Right ventricle myocardium inferior (tissue), 1 donor: ENCODE measurements at places on chromosomes 5 and 9. TPM values are rescaled to one million over a fixed set of nuclear protein-coding genes. Genes with fewer than 3 reads are reported as not detected.

GRCh38 chr9:89179540-89179894, 899 bp upstream of the SHC3 start:
- DNase-seq = no peak

DNA sequence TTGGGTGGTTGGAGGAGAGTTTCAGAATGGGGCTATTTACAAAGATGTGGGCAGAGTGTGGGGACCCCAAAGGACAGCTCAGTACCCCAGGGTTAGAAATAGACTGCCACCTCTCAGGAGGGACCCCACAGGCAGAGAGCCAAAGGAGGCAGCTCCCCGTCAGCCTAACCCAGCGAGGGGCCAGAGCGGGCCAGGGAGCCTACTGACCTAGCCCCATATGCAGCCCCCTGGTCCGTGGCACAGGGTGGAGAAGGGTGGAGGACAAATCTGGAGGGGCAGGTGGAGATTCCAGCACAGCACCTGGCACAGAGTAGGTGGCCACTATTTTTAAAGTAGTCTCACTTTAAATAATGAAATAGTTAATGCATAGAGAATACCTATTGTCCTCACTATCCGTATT, 67.2 kb upstream of the ANGPTL2 start:
- DNase-seq = peak; percentile 28

DNA sequence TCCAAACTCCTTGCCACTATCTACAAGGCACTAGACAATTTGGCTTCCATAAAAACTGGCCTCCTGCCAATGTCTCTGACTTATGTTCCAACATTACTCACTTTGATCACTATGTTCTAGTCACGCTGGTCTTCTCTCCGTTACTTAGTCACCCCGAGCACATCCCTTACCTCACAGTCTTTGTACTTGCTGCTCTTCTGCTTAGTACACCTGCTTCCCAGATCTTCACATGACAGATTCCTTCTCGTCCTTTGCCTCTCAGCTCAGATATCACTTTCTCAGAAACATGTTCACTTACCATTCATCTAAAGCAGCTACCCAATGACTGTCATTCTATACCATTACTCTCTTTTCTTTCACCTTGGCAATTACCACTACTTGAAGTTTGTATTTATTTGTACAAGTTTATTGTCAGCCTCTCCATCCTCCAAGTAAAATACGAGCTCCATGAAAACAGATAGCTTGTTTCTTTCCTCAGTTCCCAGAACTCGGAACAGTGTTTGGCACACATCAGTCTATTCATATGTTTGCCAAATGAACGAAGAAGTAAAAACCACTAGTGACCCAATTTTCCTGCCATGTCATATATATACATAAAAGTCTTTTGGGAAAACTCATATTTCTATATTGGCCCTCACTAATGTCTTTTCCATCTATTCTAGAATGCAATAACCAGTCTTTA, 5.9 kb upstream of the SLC22A5 start:
- DNase-seq = no peak

- no peak for DNase-seq
Observed at GRCh38 chr9:69594180-69594579, 78.0 kb downstream of the APBA1 start.

- no peak for DNase-seq
Observed at GRCh38 chr9:70998962-70999361, 122.5 kb downstream of the TRPM3 start.

DNA sequence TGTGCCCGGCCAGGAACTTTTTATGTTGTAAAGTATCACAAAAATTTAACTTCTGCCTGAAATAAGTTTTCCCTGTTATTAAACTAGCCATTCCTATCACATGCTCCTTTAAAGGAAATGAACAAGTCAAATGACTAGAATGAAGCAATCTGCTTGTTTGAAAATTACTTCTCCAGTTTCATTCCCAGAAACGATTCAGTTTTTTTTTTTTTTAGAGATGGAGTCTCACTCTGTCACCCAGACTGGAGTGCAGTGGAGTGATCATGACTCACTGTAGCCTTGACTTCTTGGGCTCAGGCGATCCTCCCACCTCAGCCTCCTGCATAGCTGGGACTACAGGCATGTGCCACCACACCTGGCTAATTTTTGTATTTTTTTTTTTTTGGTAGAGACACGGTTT, 13.3 kb upstream of the GNG10 start:
- DNase-seq = no peak

DNA sequence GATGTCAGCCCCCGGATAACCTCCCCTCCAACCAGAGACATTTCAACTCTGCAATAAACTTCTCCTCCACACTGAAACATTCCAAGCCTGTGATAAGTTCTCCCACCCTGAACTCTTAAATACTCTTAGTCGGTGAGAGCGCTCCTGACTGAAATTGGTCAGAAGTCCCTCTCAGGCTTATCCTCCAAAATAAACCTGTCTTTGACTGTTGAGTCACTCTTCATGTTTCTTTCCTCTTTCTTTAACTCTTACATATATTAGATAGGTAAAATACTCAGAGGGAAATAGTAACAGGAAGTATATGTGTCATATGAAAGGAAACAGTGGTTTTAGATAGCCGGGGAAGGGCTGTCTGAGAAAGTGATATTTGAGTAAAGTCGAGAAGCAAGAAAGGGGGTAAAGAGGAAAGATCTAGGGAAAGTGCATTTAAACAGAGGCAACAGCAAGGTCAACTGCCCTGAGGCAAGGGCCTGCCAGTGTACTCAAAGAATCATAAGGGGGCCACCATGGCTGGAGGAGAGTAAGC, 11.0 kb upstream of the FAM81B start:
- no peak for DNase-seq

- DNase-seq = no peak
Observed at GRCh38 chr5:89105171-89105695, 222.2 kb upstream of the MEF2C start.

DNA sequence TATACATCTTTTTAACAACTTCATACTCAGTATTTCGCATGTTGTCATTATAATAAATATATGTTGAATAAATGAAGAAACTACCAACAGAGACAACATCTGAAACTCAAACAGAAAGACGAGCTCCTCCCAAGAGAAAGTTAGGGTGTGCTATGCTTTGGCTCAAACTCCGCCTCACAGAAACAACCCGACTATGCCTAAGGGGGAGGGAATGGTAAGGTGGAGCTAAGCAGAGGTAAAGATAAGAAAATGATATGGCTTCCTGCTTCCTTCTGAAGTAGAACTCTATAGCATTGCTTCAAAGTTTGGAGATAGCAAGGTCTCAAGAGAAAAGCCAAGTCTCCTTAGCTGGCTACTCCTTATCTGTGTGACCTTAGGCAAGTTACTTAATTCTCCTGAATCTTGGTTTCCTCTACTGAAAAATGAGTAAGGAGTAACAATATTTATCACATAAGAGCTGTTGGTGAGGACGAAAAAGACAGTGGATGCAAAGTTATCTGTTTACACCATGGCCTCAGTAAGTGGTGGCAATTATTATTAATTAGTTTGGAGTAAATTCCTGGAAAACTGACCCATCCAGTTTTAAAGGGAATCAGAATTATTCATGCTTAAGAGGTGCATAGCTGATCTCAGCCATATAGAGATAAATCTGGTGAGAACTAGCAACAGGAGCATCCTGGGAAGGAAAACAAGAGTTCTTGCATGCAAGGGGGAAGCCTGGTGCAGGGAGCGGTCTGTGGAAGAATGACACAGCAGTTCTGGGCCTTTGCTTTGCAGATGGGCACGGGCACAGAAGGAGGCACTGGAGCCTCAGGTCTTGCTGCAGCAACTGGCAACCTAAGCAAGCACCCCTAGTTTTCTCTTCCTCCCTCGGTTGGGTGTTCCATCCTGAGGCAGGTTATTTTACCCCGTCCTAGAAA, 73.3 kb downstream of the GLIS3 start:
- no peak for DNase-seq

GRCh38 chr9:123757960-123758359, 172.0 kb downstream of the DENND1A start:
- no peak for DNase-seq

DNA sequence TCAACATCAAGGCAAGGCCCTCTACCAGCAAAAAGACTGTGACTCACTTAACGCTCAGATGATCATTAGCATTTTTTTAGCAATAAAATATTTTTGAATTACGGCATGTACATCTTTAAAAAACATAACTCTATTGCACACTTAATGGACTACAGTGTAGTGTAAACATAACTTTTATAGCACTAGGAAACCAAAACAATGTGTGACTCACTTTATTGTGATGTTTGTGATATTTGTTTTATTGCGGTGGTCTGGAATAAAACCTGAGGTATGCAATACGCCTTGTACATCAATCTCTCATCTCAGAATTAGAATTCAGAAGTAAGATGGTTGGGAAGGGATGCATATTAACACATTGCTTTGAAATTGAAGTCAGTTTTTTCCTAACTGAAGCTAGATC, 106.9 kb upstream of the PTCH1 start:
- no peak for DNase-seq

GRCh38 chr9:74551266-74551665, 54.1 kb downstream of the RORB start:
- no peak for DNase-seq

- no peak for DNase-seq
Observed at GRCh38 chr5:170269579-170269978, 28.0 kb downstream of the LCP2 start.

- no peak for DNase-seq
Observed at GRCh38 chr5:54663866-54664265, 146.3 kb downstream of the SNX18 start.

DNA sequence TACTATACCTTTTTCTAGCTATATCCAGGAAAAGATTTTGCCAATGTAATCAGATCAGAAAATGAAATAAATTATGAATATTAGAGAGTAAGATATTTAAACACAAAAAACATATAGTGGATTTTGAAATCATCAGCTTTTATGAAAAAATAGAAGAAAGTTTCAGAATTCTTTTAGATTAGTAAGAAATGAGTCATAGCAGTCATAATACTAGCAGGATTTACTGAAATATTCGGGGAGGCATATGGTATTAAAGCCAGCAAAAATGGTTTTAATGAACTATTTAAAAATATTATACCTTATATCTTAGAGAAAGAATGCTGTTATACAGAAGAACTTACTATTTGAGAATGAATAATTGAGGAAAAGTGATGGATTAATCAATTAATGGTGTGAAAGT, 303.6 kb upstream of the NUDT12 start:
- no peak for DNase-seq

- DNase-seq = peak; percentile 87
Observed at GRCh38 chr9:93205045-93205768, 21.3 kb downstream of the WNK2 start.

OLFML2A gene
- 27.3 TPM for total RNA-seq

FGF10 gene
- 4.4 TPM for total RNA-seq

FABP6 gene
- total RNA-seq = 3.5 TPM

F12 gene
- not detected for total RNA-seq

FOXD4L3 gene
- not detected for total RNA-seq

ZNF354C gene
- total RNA-seq = 4.7 TPM
